Activated CD4-positive, alpha-beta T cell treated with anti-CD3 and anti-CD28 coated beads, Interleukin-2, amount 10 ng/mL, durations not matched to agents 7 days and 5 days (primary cell): ENCODE measurements at places on chromosomes 12 and 14.
A peak's percentile ranks its signal among the peaks of the same experiment; 100 is the strongest.

DNA sequence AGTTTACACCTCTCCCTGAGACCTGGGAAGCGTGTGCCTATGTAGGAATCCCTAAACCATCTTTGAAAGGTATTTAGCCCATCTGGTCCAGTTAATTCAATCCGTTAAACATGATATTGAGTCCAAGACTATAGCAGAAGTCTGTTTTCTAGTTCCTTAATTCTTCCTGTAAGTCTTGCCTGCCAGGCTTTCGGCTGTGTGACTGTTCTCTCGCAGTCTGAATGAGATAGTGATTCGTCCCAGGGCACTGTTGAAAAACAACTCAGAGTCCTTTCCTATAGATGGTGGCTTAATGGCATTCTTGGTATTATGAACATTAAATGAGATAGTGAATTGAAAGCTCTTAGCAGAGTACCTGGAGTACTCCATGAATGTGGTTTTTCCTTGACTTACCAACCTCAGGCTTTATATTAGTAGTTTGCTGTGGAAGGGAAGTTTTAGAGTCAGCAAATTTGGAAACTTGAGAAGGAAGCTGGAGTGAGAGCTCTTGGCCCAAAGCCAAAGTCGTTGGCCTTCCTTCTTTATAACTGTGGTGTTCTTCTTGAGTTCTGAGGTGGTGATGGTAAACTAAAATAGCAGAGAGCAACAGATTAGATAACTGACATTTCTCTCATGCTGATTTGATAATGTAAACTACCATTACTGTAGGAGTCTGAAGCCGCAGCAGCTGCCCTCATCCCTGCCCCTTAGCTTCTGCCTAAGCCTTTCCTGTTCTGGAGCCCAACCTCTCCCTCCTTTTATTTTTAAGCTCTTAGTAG, 76.5 kb downstream of the TGFB3 start:
- no peak for DNase-seq

DNA sequence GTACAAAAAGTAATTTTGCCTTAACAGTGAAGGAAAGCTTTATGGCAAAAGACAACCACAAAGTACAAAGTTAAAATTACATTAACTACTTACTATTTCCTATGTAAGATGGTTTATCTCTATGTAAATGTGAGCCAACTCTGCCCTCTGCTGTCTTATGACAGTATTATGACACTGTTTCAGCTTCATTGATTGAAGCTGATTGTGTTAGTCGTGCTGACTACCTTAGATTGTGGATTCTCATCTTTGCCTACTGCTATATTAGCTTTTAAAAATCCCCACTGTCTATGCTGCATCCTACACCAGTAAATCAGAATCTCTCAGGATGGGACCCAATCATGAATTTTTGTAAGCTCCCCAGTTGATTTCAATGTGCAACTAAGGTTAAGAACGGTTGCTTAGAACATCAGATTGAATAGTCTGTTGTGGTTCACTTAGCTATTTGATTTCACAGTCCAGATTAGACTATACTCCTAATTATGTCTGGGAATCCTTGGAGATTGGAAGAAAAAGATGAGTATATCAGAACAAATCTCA, 12.2 kb upstream of the SPTB start:
- peak; percentile 70 for DNase-seq

DNA sequence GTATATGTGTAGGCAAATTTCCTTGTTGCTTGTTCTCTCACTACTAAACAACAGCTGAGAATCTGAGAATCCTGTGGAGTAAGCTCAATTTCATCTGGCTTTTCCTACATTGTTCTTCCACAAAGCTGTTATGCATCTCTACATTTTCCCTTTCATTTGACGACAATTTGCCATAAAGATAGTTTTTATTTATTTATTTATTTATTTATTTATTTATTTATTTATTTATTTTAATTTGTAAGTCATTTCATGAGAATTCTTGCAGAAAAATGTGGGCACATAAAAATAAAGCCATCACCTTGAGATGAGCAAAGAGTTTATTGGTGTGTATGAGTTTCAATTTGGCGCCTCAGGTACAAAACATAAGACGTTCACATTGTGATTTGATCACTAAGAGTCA, 545.9 kb upstream of the SEL1L start:
- DNase-seq = no peak

DNA sequence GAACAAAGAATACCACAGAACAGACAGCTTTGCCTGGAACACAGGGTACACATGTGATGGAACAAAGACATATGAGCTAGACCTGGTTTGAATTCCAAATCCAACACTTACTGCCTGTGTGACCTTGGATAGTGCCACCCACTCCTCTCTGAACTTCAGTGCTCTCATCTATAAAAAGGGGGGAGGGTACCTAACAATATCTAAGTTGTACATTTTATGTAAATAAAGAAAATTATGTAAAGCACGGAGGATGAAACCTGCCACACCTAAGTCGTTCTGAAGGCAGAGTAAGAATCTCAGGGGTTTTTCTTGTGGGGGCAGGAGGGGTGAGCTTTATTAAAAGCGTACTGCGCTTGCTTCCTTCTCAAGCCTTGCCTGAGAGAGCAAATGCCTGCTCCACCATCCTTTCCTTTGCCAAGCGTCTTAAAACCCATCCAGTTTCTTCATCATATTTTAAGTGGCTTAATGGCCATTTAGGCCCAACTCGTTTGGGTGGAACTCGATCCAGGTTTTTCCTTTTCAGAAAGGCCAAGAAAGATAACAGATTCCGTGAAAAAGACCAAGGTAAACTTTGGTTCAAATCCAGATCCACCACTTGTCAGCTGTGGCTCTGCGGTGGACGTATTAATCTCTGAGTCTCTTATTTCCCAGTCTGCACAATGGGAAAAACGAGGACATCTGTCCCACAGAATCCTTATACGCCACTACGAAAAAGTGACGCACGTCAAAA, 946 bp downstream of the DDX24 start:
- no peak for DNase-seq
